ENCODE measurements at places on chromosomes 3 and 15.

DNA sequence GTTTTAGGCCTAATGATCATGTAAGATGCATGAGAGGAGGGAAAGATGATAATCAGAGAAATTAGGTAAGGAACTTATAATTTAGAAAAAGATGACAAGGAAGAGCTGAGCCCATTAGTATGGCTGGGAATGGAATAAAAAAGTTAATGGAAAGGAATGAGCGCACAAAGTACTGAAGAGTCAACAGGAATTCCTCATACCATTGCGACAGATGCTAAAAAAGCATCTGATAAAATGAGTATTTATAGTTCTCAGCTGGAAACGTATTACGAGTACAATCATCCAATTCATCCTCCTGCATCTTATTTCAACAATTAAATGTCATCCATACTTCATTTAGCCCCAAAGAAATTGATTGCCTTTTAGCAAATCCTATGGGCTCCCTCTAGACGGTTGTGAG, 58.9 kb downstream of the TMCC1 start:
- H3K27me3 ChIP-seq: no peaks in the 10 kb centered on the region
- DNase-seq: no peak
- H3K4me1 ChIP-seq: no peaks in the 10 kb centered on the region

DNA sequence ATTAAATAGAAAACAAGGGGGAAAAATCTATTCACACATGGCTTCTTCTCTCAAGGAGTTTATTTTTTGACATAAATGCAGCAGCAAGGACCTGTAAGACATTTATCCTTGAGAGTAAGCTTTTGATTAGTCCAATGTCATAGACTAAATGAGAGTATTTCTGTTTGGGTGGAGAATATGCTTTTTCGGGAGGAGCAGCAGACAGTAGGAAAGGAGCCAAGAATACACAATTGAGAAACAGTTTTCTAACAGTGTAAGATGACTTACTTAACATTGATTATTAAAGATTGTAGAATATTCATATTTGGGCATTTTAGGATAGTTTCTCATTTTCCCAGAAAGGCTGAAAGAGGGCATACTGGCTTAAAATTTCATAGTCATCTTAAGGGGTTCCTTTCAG, 65.9 kb upstream of the PAQR5 start:
- no peak overlapping the region for H3K27ac ChIP-seq
- H3K4me3 ChIP-seq: no peak overlapping the region
- H3K4me1 ChIP-seq: no peaks in the 10 kb centered on the region
- no peaks in the 10 kb centered on the region for H3K36me3 ChIP-seq
- H3K27me3 ChIP-seq: no peaks in the 10 kb centered on the region

DNA sequence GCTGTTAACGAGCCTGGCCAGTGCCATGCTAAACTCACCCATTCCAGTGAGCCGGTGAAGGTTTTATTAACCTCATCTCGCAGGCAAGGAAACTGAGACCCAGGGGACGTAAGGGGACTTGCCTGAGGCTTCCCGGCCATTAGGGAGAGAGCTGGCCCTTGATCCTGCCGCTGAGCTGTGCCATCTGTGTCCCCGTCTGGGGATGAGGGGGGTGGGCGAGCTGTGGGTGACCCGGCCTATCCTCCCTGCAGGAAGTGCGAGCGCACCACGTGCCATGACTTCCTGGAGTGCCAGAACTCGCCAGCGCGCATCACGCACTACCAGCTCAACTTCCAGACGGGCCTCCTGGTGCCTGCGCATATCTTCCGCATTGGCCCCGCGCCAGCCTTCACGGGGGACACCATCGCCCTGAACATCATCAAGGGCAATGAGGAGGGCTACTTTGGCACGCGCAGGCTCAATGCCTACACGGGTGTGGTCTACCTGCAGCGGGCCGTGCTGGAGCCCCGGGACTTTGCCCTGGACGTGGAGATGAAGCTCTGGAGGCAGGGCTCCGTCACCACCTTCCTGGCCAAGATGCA, 88.5 kb downstream of the FBLN2 start:
- H3K27me3 ChIP-seq: no peaks in the 10 kb centered on the region
- no peaks in the 10 kb centered on the region for H3K36me3 ChIP-seq
- no peak overlapping the region for H3K4me3 ChIP-seq

GRCh38 chr3:15092686-15093085, 6.3 kb downstream of the RBSN start:
- H3K27ac ChIP-seq: no peak overlapping the region
- H3K36me3 ChIP-seq: no peaks in the 10 kb centered on the region
- H3K27me3 ChIP-seq: no peaks in the 10 kb centered on the region
- no peak overlapping the region for H3K4me3 ChIP-seq

- DNase-seq: no peak
- H3K36me3 ChIP-seq: no peaks in the 10 kb centered on the region
- H3K27me3 ChIP-seq: no peaks in the 10 kb centered on the region
- peak overlapping the region; percentile 54 for H3K27ac ChIP-seq
- H3K4me1 ChIP-seq: no peaks in the 10 kb centered on the region
- no peak overlapping the region for H3K4me3 ChIP-seq
Measured at GRCh38 chr3:186986816-186987215, 56.5 kb downstream of the ST6GAL1 start.

GRCh38 chr15:58355973-58356372, 75.8 kb upstream of the LIPC start:
- no peaks in the 10 kb centered on the region for H3K36me3 ChIP-seq
- no peaks in the 10 kb centered on the region for H3K4me1 ChIP-seq
- DNase-seq: no peak
- peaks cover 3% of the 10 kb centered on the region for H3K27me3 ChIP-seq
- no peak overlapping the region for H3K4me3 ChIP-seq

- H3K27ac ChIP-seq: no peak overlapping the region
- H3K4me1 ChIP-seq: no peaks in the 10 kb centered on the region
- no peaks in the 10 kb centered on the region for H3K36me3 ChIP-seq
- DNase-seq: no peak
- no peak overlapping the region for H3K4me3 ChIP-seq
Measured at GRCh38 chr15:87973501-87974215, 282.9 kb downstream of the NTRK3 start.

DNA sequence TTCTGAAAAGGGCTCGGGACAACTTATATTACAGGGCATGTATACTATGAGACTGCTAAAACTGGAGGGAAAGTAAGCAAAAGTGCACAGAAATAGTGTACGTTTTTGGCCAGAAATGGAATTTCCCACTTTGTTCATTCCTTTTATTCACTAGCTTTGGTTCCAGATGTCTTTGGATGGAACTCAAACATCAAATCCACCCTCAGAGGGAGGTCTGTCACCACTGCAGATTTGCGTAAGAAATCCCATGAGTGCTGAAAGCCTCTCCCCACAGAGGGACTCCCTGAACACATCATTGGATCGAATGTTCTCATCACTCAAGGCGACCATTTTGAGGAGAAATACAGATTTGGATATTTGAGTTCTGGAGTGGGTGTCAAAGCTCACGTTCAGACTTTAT, 71.6 kb downstream of the FEM1B start:
- no peak for DNase-seq
- no peaks in the 10 kb centered on the region for H3K36me3 ChIP-seq
- H3K27ac ChIP-seq: no peak overlapping the region

DNA sequence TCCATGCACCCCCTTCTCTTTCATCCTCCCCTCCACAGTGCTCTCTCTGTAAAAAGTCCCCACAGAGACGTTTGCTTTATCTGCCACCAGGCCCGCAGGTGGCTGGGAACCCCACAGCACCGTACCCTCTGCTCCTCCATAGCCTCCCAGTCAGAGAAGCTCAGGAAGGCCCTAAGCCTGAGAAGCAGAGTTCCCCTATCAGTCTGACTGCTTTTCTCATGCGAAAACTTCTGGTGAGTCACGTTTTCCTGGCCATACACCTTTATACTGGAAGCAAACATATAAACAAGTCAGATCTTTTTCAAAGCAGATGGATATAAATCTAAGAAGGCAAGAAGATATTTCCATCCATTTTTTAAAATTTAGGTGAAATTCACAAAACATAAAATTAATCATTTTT, 51.5 kb upstream of the MEF2A start:
- no peak overlapping the region for H3K4me3 ChIP-seq
- H3K27ac ChIP-seq: no peak overlapping the region
- no peaks in the 10 kb centered on the region for H3K4me1 ChIP-seq
- no peak for DNase-seq
- H3K27me3 ChIP-seq: no peaks in the 10 kb centered on the region
- no peaks in the 10 kb centered on the region for H3K36me3 ChIP-seq

Data from adrenal gland (tissue), 19 donors.